ENCODE measurements at places on chromosomes 12 and 14.

DNA sequence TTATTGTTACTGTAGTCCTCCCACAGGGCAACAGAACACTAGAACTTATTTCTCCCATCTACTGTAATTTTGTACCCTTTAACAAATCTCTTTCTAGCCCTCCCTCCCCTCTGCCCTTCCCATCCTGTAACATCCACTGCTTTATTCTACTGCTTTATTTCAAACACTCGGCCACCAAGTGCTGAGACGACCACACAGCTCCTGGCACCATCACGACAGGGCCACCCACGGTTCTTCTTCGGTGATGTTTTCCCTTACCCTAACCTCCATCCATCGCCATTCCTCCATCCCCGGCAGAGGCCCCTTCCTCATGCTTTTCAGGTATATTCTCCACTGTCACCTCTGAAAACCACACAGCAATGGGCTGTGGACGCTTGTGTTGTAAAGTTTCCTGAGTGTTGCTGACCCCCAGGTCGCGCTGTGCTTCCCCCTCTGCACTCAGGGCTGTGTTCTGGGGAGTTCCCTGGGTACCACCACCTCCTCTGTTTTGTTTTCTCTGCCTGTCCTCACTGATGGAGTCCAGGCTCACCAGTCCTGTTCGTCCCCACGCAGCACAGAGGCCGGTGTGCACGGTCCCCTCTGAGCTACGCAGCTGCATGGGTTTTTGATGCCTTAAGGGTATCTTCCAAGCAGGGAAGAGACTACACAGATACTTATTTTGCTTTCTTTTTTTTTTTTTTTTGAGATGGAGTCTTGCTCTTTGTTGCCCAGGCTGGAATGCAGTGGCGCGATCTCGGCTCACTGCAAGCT, 207.2 kb upstream of the TMEM132C start:
- no peak for DNase-seq

DNA sequence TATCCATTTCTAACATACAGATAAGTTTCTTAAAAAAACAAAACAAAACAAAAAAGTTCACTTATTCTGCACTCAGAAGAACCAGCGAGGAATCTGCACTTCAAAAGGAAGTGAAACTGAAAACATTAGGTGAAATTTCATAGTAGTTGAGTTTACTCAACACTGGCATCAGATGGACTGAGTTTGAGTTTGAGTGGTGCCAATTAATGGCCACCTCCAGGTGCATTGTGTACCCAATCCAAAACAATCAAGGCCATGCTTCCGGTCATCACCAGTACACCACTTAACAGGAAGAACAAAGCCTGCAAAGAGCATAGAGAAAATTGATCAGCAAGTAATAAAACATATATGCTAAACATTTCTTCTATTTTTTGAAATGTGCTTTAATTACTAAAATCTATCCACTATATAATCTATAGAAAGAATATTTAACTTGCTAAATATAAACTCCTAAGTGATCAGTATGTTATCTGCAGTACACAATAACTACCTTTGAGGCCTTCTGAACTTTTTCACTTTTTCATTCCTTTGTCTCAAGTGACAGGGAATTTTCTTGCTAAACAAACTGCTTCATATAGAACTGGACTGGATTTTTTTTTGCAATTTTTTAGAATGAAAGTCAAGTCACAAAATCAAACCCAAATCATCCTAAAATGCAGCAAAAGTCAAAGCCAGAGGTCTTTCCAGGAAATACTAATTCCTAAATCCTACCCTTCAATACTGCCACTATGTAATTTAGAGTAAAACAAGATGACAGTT, 11.5 kb downstream of the SLC38A2 start:
- DNase-seq: no peak

DNA sequence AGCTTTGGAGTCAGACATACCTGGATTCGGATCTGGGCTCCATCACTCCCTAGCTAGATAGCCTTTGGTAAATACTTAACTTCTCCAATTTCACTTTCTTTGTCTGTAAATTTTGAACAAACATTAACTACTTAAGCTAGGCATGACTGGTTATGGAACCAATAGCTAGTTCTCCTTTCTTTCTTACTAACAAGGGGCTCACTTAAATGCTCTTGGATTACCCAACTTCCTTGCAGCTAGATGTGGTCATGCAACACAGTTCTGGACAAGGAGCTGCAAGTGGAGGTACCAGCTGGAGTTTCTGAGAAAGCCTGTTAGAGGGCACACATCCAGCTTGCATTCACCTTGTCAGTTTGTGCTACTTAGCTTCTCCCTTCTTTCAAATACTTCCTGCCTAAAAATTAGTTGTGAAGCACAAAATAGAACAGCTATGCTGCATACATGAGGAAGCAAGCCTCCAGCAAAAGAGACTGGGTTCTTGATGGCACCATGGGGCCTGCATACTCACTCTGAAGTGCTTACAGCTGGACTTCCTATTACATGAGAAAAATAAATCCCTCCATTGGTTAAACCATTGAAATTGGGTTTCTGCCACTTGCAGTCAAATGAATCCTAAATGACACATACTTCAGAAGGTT, 210.1 kb upstream of the EEA1 start:
- no peak for DNase-seq

- no peak for DNase-seq
These were observed 32.1 kb downstream of the PPFIBP1 start for GRCh38 chr12:27555925-27556778.

GRCh38 chr14:103284574-103285467, 49.2 kb upstream of the EIF5 start:
- DNase-seq: no peak

DNA sequence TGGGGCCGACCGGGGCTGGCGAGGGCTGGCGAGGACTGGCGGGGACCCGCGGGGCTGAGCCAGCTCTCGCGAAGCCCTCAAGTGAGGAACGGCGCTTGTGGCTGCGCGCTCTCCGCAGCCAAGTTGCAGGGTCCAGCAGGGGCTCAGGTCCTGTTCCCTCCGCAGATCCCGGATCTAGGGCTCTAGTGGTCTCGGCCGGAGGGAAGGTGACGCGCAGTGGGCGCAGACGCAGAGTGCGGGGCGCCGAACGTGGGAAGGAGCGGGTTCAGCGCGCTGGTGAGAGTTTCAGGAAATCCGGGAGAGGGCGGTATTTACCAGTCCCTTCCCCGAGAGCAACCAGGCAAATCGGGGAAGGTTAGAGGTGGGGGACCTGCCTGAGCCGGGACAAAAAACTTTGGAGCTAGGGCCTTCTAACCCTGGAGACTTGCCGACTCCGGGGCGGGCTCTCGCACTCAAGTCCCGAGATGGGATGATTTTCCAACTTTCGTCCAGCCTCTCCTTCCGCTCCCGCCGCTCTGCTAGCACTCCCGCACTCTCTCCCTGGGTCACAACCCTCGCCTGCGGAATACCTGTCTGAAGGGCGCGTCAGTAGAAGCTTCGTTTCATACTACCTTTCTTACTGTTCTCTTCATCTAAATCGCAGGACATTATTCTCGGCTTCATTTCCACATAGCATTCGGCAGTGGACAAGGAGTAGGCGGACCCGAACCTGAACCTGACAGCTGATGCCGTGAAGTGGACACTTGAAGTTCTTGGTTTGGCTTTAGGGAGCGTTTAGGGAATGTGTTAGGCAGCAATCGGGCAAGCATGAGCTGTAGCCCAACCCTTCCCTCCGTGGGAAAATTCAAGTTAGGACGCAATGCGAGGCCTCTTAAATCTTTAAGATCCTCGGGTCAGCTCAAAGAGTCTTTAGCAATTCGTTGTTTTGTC, 13.6 kb upstream of the PAX9 start:
- DNase-seq: no peak

DNA sequence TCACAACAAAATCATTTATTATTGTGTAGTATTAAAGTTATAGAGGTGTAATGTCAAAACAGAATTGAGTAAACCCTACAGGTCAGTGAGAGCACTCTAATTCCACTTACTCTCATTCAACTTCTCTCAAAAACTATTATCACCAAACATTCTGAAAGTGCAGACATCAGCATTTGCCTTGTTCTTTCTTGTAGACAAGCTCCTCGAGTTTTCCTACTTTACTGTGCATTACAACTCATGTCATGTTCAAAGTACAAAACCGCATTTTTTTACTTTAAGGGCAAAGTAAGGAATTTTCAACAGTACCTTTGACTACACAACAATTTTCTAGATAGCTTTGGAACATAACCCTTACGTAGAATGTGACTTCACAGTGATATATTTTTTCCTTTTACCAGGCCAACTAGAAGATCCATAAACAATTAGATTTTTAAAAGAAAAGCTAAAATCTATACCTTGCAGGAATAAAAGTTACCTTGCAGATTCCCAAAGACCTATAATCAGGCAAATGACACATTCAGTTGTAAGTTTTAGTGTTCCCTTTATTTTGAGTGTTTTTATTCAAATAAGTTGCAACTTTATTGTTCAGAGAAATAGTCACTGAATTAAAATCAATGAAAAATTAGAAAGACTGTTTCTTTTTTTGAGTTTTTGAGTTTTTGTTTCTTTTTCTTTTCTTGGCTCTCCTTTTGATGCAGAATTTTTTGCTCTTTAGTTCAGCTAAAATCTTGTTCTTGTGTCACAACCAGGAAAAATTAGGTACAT, 12.7 kb upstream of the USP15 start:
- DNase-seq: no peak

DNA sequence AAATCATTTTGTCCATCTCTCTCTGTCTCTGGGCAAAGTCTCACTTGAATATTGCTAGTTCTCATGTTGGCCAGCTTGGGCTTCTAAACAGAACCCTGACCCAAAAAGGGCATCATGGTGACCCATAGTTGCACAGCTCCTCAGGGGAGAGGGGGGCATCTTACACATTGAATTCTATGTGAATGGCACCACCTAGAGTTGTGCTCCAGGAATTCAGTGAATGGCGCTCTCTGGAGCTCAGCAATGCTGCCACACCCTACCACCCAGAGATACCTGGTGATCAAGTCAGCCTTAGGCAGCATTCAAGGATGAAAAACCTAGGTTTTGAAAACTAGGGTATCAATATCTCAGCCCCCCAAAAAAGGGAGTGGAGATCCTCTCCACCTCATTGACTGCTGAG, 50.6 kb downstream of the SMUG1 start:
- DNase-seq: no peak

GRCh38 chr12:104482113-104482512, 25.4 kb downstream of the CHST11 start:
- no peak for DNase-seq

DNA sequence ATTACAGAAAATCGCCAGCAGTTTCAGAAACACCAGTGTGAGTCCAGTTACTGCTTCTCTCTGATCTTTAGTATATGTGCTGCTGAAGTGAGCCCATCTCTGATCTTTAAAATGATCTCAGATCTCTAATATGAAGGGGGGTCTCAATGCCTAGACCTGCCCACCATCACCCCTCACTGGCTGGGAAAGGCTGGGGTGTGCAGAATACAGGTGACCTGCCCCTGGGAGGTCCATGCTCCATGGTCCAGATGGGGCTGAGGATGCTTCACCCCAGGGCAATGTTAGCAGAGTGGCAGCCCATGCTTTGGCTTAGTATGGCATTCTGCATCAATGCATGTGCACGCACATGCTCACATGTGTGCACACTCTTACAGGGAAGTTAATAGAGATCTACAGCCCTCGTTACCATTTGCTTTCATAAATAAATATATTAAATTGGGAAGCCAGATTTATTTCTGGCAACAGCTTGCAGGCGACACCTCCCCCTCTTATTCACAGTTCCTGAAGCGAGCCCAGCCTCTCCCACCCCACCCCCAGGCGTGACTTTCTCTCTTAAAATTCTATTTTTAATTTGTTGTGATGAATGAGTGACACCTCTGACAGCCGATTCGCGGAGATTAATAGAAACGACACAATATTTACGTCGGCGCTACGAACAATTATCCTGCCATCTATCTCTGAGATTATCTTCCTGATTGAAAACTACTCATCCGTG, 104.7 kb upstream of the ESRRB start:
- no peak for DNase-seq

DNA sequence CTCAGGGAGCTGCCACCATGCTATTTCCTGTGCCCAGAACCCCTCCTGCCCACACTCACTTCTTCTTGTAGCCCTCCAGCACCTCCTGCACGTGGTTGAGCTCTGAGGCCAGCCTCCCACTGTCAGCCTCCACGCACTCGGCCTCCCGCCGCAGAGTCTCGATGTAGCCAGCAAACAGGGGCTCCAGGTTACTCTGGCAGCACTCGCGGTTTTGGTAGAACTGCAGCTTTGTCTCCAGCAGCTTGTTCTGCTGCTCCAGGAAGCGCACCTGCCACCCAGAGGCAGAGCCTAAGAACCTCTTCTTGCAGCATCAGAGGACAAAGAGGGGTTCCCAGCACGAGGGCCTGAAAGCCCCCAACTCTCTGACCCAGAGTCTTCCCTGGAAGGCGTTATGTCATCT, 2.1 kb downstream of the KRT83 start:
- DNase-seq: no peak

- DNase-seq: no peak
These were observed 36.8 kb downstream of the SH2B3 start for GRCh38 chr12:111442301-111443045.

DNA sequence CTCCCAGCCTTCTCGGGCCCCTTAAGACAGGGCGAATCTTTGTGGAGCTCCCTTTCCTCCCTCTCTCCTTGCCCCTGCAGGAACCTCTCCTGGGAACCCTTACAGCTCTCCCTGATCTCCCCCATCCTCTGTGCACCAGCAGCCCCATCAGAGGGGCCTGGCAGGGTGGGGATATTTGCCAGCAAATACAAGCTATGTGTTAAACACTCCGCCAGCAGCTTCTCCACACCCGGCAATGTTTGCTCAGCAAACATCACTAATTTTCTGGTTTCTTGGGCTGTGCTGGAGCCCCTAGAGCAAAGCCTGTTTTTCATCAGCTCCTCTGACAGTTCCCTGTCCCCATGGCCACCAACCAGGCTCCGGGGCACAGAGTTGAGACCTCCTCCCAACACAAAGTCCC, 147.5 kb upstream of the LHX5 start:
- DNase-seq: no peak

DNA sequence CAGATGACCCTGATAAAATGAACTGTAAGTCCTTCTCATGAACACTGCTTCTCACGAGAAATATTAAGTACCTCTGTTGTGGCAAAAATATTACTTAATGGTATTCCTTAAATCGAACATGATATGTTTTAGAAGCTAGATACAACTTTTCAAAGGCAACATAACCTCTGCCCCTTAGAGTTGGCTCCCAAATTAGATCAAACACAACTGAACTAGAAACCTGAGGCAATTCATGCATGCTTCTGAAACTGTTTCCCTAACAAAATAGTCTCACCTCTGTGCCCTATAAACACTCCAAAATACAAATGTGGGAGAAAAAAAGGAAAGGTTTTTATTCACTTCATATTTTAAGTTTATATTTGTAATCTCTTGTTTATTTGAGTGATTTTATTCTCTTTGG, 121.6 kb downstream of the SLC16A7 start:
- DNase-seq: no peak

DNA sequence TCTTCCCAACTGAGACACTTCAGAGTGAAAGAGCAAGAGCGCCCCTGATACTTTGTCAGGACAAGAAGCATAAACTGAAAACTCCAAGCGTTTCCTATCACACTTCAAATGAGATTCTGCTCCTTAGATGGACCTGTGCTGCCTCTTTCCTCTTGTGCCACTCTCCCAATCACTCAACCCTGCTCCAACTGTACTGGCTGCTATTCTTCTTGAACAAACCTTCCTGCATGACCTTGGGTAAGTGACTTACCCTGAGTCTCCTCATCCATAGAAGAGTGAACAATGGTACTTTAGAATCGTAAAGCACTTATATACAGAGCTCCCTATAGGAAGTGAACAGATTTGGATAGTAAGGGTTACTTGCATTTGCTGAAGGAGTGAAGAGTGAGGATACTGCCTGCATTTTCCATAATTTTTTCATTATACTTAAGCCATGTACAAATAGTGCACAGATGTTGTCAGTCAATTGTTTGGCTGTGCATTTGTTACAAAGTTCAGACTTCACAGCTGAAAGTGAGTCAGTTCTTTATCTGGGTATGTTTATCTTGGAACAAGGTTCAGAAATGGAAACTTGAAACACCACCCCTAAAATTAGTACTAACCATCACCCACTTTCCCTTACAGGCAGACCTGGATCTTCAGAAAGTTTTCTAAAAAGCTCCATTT, 10.8 kb downstream of the MTERF2 start:
- no peak for DNase-seq

All from stimulated activated CD8-positive, alpha-beta memory T cell treated with anti-CD3 and anti-CD28 coated beads, Interleukin-7, amount 100 ng/mL, for 1 hour (primary cell).